Occipital lobe (tissue), 3 donors: ENCODE measurements at places on chromosomes 2 and 18. TPM values are rescaled to one million over a fixed set of nuclear protein-coding genes. Genes with fewer than 3 reads are reported as not detected.

GRCh38 chr2:15177103-15177502, 384.0 kb downstream of the NBAS start:
- no peak for DNase-seq

DNA sequence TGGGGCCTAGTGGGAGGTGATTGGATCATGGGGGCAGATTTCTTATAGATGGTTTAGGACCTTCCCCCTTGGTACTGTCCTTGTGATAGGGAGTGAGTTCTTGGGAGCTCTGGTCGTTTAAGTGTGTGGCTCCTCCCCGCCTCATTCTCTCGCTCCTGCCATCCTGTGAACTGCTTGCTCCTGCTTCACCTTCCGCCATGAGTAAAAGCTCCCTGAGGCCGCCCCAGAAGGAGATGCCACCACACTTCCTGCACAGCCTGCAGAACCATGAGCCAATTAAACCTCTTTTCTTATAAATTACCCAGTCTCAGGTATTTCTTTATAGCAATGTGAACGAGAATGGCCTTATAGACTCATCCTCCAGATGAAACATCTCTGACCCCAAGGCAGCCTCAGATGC, 101.5 kb downstream of the KCNF1 start:
- no peak for DNase-seq

DNA sequence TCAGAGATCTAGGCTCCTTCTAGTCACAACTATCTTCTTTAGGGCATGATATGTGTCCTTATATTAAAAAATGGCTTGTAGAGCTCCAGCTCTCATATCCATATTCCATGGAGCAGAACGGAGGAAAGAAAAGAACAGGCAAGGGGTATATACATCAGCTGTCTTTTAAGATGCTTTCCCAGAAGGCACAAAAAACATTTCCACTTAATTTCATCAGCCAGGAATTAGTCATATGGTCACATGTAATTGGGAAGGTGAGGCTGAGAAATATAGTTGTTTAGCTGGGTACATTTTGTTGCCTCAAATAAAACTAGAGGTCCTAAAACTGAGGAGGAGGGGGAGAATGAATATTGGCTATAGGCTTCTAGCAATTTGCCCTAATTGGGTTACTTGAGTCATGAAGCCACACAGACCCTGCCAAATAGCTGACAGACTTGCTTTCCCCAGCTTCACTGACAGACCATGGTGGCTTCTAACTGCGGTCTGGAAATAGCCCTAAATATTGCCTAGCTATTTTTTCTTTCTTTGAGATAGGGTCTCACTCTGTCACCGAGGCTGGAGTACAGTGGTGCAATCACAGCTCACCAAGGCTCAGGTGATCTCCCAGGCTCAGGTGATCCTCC, 20.0 kb downstream of the MAIP1 start:
- no peak for DNase-seq

- DNase-seq, result no peak
Measured at GRCh38 chr2:166344286-166345113, 31.2 kb downstream of the SCN9A start.

DNA sequence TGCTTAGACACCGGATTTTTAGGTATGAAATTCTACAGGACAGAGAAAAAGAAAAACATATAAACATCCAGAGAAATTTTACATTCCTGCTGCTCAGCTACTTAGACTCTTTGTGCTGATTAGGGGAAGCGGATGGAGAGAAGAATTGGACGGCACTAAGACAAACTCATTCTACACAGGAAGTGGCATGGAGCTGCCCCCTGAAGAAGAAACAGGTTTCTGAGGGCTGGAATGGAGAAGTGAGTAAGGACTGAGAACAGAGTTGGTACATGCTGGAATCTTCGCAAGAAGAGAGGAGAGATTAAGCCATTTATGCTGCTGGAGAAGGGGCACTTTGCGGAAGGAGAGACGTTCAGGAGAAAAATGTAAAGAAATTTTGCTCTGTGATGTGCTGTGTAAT, 253.0 kb upstream of the ERBB4 start:
- no peak for DNase-seq

DNA sequence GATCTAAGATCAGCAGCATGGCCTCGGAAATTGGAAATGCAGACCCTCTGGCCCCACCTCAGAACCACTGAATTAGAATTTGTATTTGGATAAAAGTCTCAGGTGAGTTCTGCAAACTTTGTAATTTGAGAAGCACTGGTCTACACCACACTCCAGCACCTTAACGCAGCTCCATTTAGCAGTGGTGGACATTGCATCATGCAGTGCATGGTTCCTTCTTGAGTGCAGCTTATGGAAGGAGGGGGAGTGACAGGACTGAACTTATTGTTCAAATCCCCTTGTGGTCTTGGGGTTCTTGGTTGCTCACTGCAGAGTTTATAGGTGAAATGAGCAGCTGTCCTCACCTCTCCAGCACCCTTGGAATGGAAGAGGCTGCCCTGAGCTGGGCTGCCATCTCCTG, 17.4 kb upstream of the STEAP3 start:
- DNase-seq, result no peak

GRCh38 chr2:192604295-192604694, 409.6 kb upstream of the TMEFF2 start:
- DNase-seq, result no peak

- no peak for DNase-seq
Measured at GRCh38 chr2:234027641-234028040, 22.9 kb upstream of the SPP2 start.

GRCh38 chr2:95372216-95372829, 30.2 kb upstream of the FAHD2A start:
- DNase-seq, result no peak

DNA sequence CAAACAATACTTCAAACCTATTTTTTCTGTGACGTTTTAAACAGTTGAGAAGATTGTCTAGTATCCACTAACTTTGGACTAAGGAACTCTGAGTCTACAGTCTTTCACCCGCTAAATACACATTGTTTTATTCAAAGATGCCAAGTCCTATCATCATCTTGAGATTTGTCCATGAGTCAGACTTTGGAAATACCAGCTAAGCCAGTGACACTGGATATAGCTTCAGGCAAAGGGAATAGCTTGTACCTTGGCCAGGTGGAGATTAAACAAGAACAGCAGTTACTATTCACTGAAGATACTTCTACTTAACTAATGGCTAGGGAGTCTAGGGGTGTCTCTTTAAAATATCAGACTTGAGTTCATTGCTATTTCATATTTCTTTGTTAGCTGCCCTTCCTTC, 137.5 kb downstream of the COMMD1 start:
- DNase-seq, result no peak

EML6 gene
- 12.9 TPM for total RNA-seq

HRH4 gene
- not detected for total RNA-seq

CFAP65 gene
- total RNA-seq, result 0.16 TPM

ADAM23 gene
- 18.9 TPM for total RNA-seq

PROKR1 gene
- total RNA-seq, result 2.0 TPM

RTKN gene
- 6.7 TPM for total RNA-seq
